ENCODE measurements at places on chromosomes 2 and 18.

GRCh38 chr2:74575320-74575719, 20.8 kb downstream of the DOK1 start:
- DNase-seq: no peak

- DNase-seq: no peak
These were observed 22.9 kb downstream of the ITGAV start for GRCh38 chr2:186612555-186613440.

DNA sequence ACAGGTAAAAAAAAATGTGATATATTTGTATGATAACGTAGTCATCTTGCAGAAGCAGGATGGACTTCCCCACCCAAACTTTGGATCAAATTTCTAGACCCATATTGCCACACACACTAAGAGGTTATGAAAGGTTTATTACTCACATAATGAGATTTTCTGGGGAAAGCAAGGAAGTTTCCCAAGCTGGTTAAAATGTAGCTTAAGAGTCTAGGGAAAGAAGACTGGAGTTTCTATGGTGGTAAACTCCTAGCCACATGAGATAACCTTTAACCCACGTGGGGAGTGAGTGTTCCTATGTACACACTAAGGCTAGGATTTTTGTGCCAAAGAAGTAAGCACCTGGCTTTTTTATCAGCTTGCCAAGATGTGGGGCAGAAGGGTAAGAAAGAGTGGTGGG, 335.7 kb upstream of the UBE2E3 start:
- DNase-seq: no peak

GRCh38 chr2:138564586-138565229, 63.1 kb downstream of the SPOPL start:
- DNase-seq: no peak

DNA sequence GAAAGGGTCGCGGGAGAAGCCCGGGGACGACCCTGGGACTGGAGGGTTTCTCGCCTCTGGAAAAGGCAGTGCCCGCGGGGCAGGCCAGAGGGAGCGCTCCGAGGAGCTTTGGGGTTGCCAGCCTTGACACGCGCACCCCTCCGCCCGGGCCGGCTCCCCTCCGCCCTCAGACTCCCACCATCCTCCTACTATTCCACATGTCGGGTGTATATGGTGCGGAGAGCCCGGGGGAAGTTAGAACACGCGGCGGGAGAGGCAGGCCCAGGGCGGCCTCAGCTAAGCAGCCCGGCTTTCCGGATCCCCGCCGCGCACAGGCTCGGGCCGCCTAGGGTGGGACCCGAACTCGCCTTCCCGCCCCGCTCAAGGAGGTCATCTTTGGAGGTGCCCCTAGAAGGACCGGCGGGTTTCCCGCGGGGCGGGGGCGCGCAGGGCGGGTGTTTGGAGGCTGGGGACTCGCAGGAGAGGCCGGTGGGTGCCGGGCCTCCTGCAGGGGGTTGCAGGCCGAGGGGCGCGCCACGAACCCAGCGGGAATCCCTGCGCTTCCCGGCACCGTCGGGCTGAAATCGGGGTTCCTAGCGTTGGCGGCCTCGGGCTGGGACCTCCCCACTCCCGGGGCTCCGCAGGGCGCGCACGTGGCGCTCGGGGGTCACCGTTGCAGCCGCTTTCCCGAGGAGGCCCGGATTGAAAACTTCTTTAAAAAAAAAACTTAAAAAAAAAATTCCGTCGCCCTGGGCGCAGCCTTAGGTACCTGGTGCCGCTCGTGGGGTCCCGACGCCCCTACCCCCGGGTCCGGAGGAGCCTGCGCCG, 3.7 kb downstream of the NFATC1 start:
- DNase-seq: no peak

DNA sequence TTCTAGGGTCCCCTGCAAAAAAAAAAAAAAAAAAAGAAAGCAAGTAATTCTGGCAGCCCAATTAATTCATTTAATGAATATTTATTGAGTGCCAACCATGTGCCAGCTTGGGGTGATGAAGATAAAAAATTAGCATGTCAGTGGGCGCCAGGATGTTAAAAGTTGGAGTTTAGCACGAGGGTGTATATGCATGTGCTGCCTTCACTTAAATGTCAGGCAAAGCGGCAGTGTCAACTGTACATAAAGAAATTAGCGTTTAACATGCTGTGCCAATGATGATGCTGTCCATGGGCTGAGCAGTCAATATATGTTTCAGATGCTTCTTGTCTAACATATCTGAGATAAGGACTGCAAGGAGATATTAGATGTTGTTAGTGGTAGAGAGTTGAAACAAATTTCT, 49.5 kb downstream of the ASAP2 start:
- no peak for DNase-seq
